ENCODE measurements at places on chromosomes 3 and 15.

GRCh38 chr3:13616359-13616758 lies 67.4 kb downstream of the FBLN2 start:
- no peak for DNase-seq

DNA sequence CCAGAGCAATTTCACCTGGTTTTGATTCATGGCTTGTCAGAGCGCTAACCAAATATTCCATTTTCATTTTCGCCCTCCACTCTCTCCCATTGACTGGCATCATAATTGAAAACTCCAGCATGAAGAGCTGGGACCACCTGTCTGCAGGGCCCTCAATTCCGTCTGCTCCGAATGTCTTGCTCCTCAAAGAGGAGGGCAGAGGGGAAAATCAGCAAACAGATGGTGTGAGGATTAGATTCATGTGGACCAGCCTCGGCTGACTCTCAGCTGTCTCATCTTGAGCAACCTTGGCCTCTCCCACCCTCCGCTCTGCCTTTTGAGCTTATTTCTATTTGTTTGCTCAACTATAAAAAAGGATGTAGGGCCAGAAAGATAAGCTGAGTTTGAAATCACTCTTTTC lies 512.2 kb upstream of the PPP2R3A start:
- DNase-seq = no peak

DNA sequence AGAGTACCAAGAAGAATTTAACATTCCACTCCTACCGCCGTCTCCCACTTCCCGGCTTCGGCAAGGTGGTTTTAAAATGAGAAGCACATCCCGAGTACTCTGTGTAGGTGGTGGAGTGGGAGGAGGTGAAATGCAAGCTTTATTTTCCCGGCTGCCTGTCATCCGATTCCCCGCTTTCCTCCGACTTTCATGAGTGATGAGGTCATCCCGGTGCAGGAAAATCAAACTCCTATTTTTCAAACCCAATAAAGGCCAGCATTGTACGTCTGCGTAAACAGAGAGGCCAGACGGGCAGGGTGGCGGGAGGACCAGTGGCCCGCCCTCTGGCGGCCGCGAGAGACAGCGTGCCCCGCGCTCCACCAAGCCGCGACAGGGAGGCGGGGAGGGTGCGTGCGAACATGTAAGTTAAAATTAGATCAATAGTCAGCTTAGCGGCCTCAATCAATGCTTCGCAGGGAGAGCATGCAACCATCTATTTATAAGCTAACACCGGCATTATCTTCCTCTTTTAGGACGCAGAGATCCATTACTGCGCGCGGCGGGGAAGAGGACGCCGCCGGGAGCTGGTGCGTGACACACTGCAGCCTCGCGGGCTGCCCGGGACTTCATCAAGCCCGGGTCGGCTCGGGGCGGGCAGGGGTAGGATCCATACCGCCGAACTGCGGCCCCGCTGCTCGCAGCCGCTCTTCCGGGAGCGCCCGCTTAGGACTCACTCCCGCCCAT lies 163.3 kb downstream of the CD47 start:
- peak; percentile 68 for DNase-seq

DNA sequence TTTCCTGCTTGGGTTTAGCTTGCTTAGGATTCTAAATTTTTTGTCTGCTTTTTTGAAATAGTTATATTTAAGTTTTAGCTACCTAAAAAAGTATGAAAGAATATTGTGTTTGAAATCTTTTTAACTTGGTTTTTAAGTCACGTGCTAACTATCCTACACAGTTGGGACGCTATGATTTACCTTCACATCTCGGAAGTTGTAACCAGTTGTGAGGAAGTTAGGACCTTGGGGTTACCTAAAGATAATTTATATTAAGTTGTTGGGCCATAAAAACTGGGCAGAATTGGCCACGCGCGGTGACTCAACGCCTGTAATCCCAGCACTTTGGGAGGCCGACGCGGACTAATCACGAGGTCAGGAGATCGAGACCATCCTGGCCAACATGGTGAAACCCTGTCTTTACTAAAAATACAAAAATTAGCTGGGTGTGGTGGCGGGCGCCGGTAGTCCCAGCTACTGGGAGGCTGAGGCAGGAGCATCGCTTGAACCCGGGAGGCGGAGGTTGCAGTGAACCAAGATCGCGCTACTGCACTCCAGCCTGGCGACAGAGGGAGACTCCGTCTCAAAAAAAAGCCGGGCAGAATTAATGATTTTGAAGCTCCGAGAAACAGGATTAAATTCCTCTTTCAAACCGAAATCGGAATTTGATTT lies 1.0 kb downstream of the ZFAND6 start:
- peak; percentile 71 for DNase-seq

GRCh38 chr3:114411811-114412803 lies 118.3 kb downstream of the TIGIT start:
- peak; percentile 71 for DNase-seq

- DNase-seq = peak; percentile 54
Observed at GRCh38 chr3:183548262-183548769, 7.2 kb downstream of the KLHL6 start.

DNA sequence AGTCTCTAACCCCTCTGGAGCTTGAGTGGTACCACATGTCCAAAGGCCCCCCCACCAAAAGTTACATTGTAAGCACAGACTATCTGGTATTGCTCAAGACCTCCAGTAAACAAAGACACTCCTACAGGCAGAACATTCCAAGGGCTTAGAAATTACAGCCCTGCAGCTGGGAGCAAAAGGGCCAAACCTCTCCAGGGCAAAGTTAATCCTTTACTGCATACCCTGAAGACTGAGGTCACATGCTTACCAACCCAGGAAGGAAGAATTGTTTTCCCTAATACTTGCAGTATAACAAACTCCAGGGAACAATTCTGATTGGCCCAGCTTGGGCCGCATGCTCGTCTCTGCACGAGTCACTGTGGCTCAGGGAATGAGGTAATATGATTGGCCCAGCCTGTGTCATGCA lies 266.1 kb upstream of the NR2F2 start:
- no peak for DNase-seq

- no peak for DNase-seq
Observed at GRCh38 chr3:168497741-168498140, 402.0 kb upstream of the GOLIM4 start.

DNA sequence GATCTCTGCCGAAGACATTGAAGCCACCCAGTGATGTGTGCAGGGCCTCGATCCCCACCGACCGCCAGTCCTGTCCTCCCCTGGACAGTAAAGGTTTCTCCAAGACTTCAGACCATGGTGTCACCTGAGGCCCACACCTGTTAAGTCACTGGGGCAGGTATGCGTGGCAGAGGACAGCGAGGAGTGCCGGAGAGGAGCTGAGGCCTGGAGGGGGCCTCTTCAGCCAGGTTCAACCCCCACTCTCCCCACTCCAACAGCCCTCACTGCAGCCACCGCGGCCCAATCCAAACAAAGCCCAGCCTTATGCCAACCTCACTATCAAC lies 2.4 kb downstream of the GOLGA8B start:
- DNase-seq = no peak

- DNase-seq = no peak
Observed at GRCh38 chr15:52318729-52319500, 23.3 kb upstream of the MYO5C start.

GRCh38 chr15:41944313-41944940 lies 27.9 kb downstream of the EHD4 start:
- no peak for DNase-seq

- DNase-seq = no peak
Observed at GRCh38 chr15:27244047-27244446, 273.1 kb downstream of the GABRG3 start.

GRCh38 chr15:101620671-101621070 lies 31.5 kb downstream of the TM2D3 start:
- no peak for DNase-seq

DNA sequence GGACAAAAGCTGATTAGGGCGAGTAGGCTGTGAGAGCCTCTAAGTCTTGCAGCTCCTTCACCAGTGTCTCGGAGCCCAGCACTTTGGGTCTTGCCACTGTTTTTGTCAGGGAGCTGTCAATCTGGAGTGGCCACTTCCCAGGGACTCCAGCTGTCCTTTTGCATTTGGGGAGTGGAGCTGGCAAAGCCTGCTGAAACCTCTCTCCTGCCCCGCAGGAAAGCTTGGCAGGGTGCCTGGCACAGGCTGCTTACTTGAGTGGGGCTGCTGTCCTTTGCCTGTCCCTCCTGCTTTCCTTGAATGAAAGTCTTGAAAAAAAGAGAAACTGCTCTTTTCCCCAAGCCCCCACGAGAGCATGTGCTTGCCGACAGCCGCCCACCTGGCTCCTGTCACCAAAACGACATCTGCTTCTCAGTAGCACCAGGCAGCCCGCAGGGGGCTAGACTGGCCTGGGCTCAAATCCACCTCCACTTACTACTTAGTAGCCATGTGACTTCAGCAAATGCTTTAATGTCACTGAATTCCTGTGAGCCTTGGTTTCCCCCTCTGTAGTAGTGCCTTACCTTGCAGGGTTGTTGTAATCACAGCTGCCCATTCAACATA lies 13.7 kb downstream of the USP13 start:
- no peak for DNase-seq

DNA sequence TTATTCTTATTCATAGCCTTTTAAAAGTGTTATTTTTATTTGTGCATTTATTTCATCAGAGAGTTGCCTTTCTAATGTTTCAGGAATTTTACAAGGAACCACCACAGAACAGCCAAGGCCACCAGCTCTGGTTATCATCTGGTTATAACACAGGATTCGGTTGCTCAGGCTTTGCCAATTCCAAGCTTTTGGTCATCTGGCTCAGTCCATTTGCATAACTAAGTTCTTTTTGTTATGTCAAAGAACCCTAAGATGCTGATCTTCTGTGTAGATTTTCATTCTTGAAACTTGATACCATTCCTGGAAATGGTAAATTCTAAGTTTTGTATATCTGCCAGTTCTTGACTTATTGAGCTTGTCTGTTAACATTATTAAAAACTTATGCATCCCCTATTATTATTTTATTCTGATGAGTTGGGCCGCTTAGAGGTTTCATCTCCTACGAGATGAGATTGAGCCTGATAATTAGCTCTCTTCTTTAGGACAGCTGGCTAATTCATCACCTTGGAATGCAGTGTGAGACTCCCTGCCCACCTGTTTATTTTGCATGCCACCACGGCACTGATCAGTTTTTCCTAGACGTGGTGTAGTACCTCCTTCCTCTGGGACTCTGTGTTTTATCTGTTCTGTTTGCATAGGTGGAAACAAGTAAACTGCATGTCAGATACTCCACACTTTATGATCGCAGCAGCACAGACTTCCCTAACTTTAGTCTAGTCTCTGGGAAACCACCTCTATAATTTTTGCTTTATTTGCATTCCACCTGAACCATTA lies 264.8 kb downstream of the SLCO3A1 start:
- DNase-seq = no peak

DNA sequence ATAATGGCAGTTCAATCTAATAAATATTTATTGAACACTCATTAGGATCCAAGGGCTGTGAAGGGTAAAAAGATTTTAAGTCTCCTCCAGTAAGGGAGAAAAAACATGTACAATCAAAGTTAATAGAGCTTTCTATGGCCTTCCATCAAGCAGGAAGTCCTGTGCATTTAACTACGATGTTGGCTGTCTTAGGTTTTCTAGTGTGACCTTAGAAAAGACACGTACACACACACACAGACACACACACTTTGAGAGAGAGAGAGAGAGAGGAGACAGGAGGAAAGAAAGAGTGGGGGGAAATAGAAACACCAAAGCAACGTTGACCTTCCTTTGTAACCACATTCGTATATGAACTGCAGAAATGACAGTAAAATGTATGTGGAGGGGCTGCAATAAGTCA lies 126.1 kb upstream of the TMC3 start:
- DNase-seq = no peak
